RWPE1 (cell line): ENCODE measurements at places on chromosomes 4 and X.
A peak's percentile ranks its signal among the peaks of the same experiment; 100 is the strongest.

DNA sequence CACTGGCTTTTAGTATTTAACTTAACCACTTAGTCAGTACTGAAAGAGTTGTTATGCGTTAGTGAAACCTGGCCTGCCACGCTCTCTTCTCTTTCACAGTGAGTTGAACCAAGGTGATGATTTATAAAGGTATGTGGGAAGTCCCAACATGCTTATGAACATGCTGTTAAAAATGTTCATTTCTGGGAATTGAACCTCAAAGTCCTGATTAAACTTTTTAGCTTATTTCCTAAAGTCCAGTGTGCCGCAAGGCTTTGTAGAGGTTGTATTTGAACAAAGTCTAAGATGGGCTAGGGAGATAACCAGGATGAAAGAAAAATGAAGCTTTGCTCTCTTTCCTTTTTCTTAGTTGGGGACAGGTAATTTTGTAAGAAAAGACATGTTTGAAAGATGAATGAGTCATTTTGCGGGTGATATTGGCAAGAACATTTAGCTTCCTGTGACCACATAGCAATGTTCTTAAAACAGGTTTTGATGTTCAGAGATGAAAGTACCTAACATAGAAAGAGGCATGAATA lies 270.3 kb downstream of the DTHD1 start:
- peak; percentile 24 for DNase-seq

DNA sequence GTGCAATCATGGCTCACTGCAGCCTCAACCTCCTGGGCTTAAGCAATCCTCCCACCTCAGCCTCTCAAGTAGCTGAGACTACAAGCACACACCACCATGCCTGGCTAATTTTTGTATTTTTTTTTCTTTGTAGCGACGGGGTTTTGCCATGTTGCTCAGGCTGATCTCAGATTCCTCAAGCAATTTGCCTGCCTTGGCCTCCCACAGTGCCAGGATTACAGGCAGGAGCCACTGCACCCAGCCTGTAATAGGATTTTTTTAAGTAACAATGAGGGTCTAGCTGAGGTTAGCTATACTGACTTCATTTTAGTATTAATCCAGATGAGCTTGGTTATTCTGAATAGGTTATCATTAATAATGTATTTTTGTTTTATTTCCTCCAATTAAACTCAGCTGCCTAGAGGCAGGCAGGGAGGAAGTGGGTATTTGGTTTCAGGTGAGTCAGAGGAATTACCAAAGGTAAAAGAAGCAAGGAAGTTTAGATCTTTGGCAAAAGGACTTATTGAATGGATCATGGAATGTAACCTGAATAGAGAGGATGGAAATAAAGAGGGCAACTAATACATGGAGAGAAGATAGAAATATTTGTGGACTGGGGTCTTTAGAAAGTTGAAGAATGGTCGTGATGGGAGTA lies 1023.3 kb upstream of the TENM3 start:
- peak; percentile 33 for DNase-seq

- DNase-seq, result peak; percentile 93
These were observed 60.2 kb upstream of the CBR4 start for GRCh38 chr4:169070071-169070894.

- DNase-seq, result no peak
These were observed 27.8 kb downstream of the SLC25A5 start for GRCh38 chrX:119495734-119496726.

GRCh38 chr4:75058486-75058885 lies 125.6 kb downstream of the PARM1 start:
- no peak for DNase-seq

DNA sequence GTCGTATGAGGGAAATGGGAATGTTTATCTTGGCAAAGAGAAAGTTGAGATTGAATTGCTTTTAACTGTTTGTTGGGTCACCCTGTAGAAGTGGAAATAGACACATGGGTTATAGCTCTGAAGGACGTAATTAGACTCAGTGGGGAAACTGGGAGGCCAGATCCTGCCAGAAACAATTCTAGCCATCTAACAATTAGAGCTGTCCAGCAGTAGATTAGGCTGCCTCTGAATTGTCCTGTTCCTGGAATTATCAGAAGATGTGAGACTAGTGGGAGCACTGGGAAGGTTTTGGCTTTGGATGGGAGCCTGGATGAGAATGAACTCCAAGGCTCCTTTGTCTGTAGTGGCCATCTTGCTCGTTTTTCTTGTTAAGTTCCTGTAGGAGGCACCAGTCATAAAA lies 61.9 kb upstream of the IGFBP7 start:
- DNase-seq, result no peak

GRCh38 chr4:64935469-64936001 lies 526.3 kb upstream of the TECRL start:
- no peak for DNase-seq
